ENCODE measurements at places on chromosomes 11 and 22.
A peak's percentile ranks its signal among the peaks of the same experiment; 100 is the strongest.

DNA sequence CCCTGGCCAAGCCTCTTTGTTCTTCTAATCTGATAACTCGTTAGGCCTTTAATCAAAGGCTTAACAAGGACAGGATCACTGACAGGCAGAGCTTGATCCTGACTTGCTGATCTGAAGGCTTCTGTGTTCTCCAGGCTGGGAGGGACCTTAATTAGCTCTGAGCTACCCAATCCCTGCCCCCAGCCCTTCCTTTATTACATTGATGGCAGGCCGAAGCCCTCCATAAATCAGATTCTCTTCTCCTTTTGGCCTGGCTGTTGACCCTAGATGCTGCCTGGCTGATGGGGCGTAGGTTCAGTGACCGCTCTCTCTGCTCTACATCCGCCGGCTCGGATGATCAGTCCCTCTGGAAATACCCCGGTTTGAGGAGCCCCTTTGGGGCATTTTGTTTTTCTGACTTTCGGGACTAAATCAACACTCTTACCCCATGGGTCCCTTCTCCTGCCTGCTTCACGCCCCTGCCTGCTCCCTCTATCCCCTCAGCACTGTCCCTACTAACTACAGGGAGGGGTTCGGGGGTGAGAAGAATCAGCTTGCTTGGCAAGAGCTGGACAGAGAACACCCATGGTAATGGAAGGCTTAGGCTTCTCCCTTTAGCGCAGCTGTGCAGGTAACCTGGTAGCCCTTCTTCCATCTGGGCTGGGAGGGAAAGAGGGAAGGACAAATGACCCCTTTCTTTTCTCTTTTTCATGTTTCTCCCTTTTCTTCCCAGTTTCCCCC, 10.0 kb upstream of the RRM1 start:
- no peak for DNase-seq

DNA sequence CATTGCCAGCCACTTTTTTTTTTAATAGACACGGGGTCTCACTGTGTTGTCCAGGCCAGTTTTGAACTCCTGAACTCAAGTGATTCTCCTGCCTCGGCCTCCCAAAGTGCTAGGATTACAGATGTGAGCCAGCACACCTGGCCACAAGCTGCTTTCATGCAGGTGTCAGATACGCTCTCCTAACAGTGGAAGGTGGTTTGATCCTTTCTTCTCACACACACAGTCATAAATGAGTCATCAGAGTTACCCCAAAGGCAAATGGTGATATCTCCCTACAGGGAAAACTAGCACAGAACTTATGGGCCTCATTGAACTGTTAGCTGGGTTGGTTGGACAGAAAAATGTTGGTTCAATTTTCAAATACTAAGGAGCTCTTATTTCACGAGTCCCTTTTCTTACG, 38.2 kb upstream of the UBASH3B start:
- no peak for DNase-seq

- DNase-seq, result peak; percentile 75
Observed at GRCh38 chr22:30485362-30485988, 13.7 kb upstream of the SEC14L3 start.

DNA sequence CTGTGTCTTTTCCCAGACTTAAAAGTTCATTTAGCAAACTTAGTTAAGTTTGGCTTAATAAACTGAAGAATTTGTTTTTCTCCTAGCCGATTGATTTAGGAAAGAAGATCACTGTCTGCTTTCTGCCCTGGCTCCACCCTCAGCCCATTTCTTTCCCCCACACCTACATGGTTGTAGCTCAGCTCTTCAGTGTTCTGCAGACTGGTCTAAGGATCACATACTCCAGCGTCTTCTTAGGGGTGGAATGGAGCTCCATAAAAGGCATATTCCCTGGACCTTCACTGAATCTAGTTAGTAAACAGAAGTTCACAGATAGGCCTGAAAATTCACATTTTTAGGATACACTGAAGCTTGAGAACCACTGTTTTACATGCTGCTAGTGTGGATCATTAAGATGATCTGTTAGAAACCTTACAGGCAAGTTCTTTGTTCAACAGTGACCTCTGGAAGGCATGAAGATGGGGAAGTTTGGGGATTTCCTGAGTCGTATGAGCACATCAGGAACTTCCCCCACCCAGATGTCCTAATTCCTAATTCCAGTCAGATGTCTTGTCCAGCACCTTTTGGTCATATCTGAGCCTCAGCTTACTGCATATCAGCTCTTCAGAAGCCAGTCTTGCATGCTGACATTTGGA, 16.8 kb downstream of the PIWIL4 start:
- DNase-seq, result no peak

GRCh38 chr11:60455531-60456042, at the start of gene MS4A1:
MS4A1 (plus strand) TSS chr11:60455847; CDS start chr11:60462375, 6,528 bp downstream.
- peak; percentile 27 for DNase-seq

- no peak for DNase-seq
Observed at GRCh38 chr11:85762226-85762625, 48.7 kb downstream of the SYTL2 start.

DNA sequence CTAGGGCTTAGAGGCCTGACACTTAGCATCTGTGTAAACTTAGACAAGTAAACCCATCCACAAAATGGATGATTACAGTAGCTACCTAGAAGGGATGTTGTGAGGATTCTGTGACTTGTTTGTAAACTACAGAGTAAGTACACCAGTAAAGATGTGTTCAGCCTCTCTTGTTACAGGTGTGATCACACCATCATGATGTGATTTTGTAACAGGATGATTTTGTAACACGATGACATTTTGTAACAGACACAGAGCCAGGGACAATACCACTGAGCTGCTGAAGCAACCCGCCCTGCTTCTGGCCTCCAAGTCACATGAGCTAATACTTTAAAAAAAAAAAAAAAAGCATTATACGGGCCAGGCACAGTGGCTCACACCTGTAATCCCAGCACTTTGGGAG, 17.0 kb downstream of the FADD start:
- DNase-seq, result no peak

- no peak for DNase-seq
Observed at GRCh38 chr22:22228921-22229320, 15.7 kb upstream of the VPREB1 start.

DNA sequence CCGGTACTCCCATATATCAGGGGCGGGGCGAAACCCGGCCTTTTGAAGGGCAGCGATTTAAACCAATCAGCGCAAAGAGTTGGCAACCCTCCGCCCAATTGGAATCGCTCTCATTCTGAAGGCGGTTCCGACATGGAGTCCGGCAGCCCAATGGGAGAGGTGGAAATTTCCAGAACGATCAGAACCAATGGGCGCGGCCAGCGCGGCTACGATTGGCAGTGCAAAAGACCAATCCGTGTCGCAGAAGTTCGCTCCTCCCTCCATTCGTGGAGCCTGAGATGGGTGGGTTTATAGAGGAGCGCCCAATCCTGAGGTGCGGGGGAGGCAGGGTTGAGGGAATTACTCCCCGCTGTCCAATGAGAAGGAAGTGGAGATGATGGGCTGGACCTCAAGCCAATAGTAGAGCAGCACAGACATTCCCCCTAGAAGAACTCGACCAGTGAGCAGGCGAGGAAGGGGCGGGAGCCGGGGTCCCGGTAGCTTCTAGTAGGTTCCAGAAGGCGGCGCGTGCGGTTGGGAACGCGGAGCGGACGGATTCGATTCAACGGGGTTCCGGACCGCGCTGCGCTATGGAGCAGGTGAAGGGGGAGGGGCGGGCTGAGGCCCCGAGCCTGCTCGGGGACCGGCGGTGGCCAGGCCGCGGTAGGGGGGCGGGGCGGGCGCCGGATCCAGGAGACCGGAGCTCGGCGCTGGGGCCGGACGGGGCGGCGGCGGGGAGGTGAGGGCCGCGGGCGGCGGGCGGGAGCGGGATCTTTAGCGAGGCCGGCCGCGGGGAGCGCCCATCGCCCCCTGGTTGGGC, at the start of gene STIP1:
STIP1 (plus strand) TSS at position 479 of the 799 bp plus-strand sequence; CDS start at position 570, 91 bp downstream.
- peak; percentile 100 for DNase-seq

DNA sequence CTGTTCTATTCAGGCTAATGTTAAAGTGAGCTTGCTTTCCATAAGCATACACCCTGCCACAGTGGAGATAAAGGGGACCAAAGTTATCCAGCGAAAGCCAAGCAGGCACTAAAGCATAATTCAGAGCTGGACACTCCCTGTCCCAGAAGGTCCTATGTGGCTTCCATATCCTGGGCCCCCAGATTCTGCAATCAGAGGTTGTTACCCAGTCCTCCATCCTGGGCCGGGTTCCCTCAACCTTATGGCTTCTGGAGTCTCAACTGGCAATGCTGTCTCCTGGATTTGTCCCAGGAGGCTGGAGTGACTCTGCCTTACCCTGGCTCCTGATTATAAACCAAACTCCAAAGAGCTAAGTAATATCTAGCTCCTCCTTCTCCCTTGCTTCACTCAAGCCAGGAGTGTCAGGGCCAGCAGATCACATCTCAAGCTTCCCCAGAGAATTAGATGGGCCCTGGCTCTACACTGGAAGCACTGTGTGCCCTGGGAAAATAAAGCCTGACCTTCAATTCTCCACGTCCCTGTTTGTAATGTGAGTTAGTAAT, 14.0 kb upstream of the SMIM35 start:
- DNase-seq, result no peak

DNA sequence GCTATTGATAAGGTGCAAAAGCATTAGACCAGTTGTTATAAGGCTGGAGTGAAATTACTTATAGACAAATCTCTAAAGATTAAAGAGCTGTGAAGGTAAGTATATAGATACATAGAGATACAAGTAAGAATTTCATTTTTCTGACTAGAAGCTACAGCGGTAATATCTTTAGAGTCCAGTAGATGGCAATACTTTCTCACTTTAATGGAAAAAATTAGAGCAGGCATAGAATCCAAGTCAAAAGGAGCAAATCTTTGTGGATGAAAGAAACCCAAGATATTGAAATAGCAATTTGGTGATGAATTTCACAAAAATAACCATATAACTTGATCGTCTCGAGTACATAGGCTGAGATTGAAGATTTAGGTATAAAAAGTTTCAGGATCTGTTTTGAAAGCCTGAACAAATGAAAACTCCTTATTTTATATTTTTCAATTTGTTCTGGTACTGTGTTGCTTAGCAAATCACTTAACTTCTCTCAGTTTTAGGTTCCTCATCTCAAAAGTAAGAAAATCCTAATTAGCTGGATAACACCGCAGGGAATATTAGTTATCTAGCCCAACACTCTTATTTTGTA, 81.9 kb downstream of the UVRAG start:
- peak; percentile 37 for DNase-seq

DNA sequence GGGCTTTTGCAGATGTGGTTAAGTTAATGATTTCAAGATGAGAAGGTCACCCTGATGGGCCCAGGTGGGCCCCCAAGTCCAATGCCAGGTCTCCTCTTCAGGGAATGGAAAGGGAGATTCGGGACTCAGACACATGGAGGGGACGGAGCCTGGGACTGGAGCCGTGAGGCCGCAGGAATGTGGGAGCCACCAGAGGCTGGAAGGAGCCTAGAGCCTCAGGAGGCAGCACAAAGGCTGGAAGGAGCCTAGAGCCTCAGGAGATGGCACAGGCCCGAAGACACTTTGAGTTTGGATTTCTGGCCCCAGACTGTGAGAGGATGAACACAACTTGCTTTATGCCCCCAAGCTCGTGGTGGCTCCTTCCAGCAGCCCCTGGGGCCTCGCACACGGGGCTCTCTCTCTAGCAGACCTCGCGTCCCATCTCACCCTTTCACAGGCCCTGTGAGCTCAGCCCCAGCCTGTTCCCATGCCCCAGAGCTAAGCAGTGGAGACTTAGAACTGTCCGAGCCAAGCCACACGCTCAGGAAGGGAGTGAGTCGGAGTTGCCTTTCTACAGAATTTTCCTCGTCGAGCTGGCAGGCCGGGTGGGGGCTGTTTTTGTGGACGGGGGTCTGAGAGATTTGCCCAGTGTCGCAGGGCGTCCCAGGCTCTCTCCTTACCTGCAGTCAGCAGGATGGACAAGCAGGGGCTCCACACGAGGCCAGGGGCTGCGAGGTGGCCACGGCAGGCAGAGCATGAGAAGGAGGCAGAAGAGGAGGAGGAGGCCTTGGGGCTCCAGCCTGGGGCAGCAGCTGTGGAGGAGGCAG, 937.6 kb downstream of the BRD1 start:
- DNase-seq, result no peak

- no peak for DNase-seq
Observed at GRCh38 chr11:118067006-118067405, 9.9 kb upstream of the TMPRSS4 start.

DNA sequence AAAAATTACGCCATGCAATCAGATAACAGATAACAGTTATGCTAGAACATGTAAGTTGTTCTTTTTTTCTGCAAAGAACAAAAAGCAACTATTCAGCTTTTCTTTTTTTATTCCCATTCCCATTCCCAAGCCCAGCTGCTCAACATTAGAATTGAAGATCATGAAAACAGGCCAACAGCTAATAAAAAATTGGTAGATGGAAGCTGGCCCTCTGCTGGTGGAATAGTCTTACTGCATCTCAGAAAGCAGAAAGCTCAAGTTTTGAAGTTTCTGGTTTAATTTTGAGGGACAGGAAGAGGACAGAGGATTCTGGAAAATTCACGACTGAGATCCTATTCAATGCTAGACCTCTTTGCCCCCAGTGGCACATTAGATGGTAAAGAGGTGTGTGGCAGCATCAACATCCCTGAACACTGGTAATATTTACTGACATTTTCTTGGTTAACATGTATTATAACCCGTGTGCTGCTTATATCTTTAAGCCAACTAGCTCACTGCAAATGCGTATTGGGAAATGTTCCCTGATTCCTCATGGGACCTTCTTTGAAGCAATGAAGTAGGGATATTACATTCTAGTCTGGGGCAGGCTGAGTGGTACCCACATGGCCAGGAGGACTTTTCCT, 591.2 kb downstream of the OPCML start:
- no peak for DNase-seq

GRCh38 chr22:16965083-16965482, 42.9 kb downstream of the GAB4 start:
- no peak for DNase-seq

- no peak for DNase-seq
Observed at GRCh38 chr22:46537946-46538813, 760 bp upstream of the CELSR1 start.

- DNase-seq, result no peak
Observed at GRCh38 chr11:81707881-81708280, 1025.8 kb downstream of the FAM181B start.

GRCh38 chr11:43548916-43549315, 131.6 kb upstream of the HSD17B12 start:
- no peak for DNase-seq

DNA sequence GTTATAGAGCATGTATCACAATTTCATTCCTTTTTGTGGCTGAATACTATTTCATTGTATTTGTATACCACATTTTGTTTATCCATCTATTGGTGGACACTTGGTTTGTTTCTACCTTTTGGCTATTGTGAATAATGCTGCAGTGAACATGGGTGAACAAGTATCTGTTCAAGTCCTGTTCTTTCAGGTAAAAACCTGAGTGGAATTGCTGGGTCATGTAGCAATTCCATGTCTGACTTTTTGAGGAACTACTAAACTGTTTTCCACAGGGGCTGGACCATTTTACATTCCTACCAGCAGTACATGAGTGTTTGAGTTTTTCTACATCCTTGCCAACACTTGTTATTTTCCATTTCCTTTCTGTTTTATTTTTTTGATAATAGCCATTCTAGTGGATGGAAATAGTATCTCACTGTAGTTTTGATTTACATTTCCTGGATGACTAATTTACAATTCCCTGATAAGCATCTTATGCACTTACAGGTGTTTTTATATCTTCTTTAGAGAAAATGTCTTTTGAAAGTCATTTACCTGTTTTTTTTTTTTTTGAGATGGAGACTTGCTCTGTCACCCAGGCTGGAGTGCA, 12.2 kb downstream of the CABIN1 start:
- peak; percentile 4 for DNase-seq
